ENCODE measurements at places on chromosomes 1 and 21.

DNA sequence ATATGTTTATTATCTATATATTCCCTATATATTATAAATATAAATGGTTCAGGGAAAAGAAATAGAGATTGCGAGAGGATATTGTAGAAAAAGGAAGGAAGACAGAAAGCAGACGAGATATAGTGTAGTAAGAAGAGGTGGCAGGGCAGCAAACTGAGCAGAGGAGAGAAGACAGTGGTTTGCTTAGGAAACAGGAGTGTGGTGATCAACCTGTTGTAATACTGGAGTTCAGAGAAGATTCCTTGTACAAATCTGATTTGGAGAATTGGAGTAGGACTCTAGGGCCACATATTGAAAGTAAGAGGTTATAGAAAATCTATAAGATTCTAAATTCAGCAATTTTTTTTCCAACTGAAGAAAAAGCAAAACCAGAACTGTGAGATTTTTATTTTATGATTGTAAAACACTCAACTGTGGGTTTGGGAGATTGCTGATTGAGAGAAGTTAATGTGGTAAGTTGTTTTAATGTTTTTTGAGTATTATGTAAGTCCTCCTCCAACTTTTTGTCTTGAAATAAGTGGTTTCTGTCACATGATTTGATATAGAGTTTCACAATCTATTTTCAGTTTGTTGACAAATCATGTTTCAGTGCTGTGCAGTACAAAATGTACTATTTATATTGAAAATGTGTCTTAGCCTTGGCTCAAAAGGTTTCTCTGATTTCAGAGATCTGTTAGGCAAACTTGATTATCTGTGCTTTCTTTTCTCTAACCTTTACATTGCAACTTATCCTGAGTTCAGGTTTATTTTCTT, 9.6 kb upstream of the AMY2B start:
- no peak for DNase-seq

GRCh38 chr1:30683699-30684098, 39.7 kb downstream of the MATN1 start:
- DNase-seq = no peak

DNA sequence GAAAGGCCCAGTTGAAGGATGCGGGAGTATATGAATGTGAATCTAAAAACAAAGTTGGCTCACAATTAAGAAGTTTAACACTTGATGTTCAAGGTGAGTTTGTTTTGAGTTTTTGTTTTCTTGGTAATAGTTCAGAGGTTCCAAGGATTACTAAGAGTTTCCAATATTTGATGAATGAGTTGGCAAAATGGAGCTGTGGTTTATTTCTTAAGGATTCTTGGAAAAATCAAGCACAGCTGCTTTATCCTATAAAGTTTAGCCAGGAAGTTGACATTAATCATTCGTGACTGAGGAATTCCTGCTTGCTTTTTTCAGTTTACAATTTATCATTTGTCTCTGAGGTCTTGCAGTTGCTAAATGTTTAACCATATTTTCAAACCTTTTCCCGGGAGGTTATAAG, 15.1 kb downstream of the VCAM1 start:
- DNase-seq = no peak

GRCh38 chr1:24074817-24075589, 36.9 kb downstream of the MYOM3 start:
- no peak for DNase-seq

- DNase-seq = no peak
These were observed 46.4 kb upstream of the CSF1 start for GRCh38 chr1:109864047-109864822.
